Activated T-cell treated with anti-CD3 and anti-CD28 coated beads for 48 hours (primary cell): ENCODE measurements at places on chromosomes 5 and 9.

DNA sequence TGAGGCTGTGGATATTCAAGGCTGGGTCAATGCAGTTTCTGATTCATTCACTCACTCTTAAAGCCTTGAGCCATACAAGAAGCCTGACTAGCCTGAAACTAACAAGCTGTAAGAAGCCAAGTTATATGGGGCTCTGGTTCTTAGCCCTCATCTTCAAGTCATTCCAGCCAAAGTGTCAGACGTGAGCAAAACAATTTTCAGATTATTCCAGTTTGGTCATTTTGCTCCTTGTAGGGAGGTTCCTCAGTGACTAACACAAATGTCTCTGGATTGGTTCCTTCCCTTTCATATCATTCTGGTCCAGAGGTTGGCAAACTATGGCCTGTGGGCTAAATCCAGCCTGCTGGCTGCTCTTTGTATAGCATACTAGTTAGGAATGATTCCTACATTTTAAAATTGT lies 12.5 kb upstream of the SHOC1 start:
- no peak for DNase-seq

DNA sequence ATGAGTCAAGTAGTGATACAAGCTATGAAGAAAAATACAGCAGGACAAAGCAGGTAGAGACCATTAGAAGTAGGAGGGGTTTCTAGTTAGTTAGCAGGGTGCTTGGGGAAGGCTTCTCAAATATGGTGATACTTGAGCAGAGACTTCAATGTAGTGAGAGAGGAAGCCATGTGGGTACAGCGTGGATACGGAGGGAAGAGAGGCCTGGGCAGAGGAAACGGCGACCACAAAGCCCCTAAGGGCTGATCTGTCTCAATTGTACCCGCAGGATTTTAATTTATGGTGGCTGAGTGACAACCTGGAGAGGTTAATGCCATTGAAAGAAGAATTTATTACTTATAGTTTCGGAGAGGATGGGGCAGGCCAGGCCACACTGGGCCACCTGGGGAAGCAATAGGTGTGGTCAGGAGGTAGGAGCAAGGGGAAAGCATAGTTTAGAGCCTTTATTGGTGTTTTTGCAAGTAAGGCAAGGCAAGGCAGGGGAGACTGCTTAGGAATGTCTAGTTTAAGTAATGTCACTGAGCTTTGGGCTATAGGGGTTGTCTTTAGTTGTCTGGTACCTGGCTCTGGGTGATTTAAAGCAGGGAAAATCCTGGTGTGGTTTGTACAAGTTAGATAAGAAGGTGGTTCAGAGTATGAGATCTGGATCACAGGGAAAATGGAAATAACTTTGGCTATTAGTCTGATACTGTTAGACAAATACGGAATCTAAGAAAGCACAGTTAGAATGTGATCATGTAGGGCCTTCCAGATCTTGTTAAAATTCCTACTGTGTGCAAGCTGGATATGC lies 42.6 kb downstream of the GCNT4 start:
- no peak for DNase-seq

DNA sequence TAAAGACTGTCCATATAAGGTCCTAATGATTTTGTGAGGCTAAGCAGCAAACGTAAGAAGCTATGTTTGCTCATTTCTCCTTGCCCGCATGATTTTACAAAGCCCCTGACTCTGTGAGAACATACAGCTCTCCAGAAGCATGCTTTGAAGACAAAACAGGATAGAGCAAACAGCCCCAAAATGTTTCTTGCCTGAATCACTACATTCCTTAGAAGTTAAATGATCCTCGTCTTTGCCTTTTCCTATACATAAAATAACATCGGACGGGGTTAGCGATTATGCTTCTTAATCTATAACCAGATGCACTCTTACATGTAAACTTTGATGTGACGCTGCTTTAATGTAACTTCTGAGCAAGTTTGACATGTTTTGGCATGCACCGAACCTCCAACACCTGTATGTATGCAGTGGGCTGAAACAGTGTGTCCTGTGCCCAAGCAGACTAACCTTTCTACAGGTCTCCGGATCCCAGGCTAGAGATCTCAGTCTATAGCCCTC lies 353.7 kb downstream of the CETN3 start:
- no peak for DNase-seq

- DNase-seq: no peak
These were observed 46.7 kb downstream of the IL31RA start for GRCh38 chr5:55897905-55898304.

DNA sequence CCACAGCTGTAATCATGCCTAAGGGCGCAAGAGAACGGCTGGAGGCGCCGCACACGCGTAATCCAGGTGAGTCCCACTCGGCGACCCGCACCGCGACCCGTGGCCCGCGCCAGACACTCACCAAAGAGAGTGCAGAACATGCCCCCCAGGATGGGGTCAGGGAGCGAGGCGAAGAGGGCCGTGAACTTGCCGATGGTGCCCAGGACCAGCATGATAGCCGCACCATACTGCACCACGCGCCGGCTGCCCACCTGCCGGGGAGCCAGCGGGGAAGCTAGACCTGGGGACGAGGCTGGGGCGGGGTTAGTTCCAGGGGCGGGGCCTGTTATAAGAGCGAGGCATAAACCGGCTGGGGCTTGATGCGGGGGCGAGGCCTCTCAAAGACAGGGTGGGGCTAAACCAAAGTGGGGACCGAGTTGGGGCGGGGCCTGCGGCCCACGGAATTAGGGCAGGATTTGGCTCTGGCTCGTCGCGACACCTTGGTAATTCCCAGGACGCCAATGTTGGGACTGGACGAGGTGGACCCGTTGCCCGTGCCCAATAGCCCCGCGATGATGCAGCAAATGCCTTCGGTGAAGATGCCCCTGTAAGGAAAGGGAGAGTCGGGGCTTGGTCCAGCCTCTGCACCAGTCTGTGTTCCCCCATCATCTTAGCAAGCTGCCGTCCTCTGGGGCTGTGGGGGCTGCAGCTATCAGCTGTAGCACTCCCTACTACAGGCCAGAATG lies 4.8 kb downstream of the SLC23A1 start:
- no peak for DNase-seq

GRCh38 chr9:16267281-16268066 lies 603.0 kb downstream of the BNC2 start:
- DNase-seq: no peak

- no peak for DNase-seq
These were observed 20.3 kb downstream of the C9orf153 start for GRCh38 chr9:86238861-86239770.

DNA sequence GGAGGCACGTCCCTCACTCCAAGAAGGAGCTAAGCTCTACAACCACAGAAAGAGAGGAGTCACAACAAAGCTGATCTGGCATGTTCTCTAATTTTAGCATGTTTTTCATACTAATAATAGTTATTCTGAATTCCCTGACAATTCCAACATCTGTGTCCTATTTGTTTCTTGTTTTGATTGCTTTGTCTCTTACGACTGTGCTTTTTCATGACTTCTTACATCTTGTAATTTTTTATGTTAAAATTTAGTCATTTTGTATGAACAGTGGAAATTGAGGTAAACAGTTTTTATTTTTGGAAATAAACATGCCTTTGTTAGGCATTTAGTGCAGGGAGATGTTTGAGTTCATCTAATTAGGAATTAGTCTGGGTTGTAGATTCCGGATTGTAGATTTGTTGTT lies 668.1 kb upstream of the EDIL3 start:
- DNase-seq: no peak

- DNase-seq: no peak
These were observed 6.8 kb upstream of the TIFAB start for GRCh38 chr5:135458921-135459331.

DNA sequence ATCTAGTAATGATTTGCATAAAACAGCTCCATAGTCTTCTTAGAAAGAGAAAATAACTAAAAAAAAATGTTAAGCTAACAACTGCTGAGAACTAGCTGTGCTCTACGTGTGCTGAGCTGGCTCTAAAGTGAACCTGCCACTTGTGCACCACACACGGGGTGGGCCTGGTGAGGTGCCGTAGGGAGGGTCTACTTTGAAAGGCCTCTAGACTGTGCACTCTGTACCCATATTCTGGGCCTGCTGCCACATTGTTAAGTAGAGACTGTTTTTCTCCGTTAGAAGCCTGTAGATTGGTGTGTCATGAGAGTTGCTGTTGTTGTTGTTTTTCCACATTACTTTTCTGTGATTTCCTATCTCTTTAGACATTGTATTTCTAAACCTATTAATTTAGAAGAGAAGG lies 93.9 kb downstream of the CD180 start:
- no peak for DNase-seq

DNA sequence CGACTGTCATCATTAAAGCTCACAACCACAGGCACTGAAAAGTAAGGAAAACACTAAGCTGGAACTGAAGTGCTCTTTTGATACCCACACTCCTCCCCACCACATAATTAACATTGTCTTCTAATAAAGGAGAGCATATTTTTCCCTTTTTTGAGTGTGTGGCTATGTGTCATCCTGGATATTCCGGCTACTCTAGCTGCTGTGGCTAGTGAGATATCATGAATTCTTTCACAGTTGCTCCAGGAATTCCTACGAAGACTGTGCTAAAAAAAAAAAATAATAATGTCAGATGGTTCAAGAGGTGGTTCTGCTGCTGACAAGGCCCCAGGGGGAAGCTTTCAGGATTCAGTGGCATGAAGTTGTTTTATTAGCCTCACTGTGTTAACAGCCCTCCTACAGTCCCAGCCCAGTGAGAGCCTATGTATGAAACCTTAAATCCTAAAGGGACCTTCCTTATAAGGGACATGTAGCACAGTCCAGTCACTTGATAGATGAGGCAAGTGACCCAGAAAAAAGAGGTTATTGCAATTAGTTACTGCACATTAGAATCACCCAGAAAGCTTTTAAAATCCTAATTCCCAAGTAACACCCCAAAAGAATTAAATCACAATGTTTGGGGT lies 46.6 kb downstream of the TMEM252 start:
- DNase-seq: no peak

- no peak for DNase-seq
These were observed 124.4 kb downstream of the RFX3 start for GRCh38 chr9:3401221-3401954.
